ENCODE measurements at places on chromosomes 2 and 18. TPM values are rescaled to one million over a fixed set of nuclear protein-coding genes. Genes with fewer than 3 reads are reported as not detected.

- no peak for DNase-seq
Observed at GRCh38 chr2:43157506-43158246, 68.7 kb downstream of the ZFP36L2 start.

DNA sequence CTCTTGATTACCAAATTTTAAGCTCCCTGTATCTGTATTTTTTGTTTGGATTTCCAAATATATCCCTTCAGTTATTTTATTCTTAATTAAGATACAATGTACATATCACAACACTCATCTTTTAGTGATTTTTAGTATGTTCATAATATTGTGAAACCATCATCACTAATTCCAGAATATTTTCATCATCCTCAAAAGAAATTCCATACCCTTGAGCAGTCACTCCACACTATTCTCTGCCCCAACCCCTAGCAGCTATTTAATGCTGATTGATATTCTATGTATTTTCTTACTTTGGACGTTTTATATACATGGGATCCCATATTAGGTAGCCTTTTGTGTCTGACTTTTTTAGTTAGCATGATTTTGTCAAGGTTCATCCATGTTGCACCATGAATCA is 127.4 kb upstream of the SLC8A1 start:
- no peak for DNase-seq

COL3A1 gene
- 191 TPM for total RNA-seq

GRCh38 chr2:235328991-235329390 is 164.9 kb upstream of the AGAP1 start:
- DNase-seq, result no peak

- DNase-seq, result no peak
Observed at GRCh38 chr2:241386519-241386918, 30.4 kb downstream of the FARP2 start.
